ENCODE measurements at places on chromosomes 4 and X.

DNA sequence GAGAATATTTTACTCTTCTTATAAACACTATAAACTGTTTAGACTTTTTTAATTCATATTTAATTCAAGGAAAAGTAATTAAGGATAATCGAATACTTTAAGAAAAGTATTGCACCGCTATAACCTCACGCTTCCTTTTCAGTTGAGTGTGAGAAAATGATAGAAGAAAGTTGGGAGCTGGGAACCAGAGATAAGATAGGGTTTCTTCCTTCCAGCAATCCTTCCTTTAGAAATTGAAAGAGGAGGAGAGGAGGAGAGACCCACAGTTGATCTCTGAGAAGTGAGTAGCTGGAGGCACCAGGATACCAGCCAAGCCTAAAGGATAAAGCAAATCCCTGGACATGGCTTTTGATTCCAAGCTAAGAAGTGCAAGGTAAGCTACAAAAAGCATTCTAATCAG lies 242.3 kb upstream of the NOCT start:
- DNase-seq: no peak

DNA sequence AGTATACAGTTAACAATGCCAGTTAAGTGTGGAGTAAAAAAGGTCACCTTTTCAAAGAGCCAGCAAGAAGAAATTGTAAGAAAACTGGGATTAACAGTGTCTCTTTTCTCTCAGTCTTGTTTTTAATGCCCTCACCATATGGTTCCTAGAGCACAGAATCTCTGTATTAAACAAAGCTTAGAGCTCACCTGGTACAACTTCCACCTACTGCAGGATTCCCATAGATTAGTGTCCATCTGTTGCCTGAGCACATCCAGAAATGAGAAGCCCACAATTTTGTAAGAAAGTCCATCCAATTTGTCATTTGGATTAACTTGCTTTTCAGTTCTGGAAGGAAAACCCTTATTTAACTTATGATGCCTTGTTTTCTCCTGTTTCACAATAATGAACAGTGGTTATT lies 1037.1 kb downstream of the STPG2 start:
- DNase-seq: no peak

GRCh38 chr4:7418131-7418943 lies 16.4 kb downstream of the PSAPL1 start:
- no peak for DNase-seq

DNA sequence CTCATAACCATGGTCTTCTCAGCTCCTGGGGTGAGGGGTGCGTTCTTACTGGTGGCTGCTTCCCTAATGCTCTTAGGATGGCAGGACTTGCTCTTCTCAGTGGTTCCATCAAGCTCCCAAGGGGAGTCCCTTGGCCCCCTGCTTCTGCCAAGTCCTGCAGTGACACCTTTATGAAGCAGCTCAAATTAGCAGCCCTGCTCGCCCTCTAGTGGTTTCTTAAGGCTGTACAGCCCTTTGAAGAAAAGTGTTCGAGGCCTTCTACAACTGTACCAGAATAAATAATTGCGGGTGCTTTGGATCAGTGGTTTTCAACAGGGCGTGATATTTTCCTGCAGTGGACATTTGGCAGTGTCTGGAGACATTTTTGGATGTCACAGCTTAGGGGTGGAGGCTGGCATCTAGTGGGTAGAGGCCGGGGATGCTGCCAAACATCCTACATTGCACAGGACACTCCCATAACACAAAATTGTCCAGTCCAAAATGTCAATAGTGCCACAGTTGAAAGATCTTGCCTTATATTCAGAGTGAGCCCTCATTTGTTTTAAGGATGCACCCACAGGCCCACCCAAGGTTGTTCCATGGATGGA lies 204.7 kb upstream of the S100G start:
- peak; percentile 62 for DNase-seq

DNA sequence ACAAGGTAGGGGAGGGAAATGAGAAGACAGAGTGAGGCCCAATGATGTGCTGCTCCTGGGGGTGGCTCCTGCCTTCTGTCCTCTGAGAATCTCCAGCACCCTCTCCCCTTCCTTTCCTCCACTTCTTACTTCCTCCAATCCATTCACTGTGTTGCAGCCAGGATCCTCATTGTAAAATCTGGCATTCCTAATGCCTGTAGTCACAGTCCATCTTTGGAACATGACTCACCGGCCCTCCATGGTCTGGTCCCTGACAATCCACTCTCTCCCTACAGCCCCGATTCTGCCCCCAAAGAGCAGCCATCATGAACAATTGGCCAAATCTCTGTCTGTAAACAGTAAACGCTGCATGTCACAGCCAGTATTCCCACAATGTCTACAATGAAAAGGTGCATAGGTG lies 72.9 kb downstream of the CLNK start:
- DNase-seq: peak; percentile 88

Data from PC-3 (cell line).